DMS79 treated with DMSO at 0.1 percent for 48 hours (cell line): ENCODE measurements at places on chromosomes 12 and 14.

DNA sequence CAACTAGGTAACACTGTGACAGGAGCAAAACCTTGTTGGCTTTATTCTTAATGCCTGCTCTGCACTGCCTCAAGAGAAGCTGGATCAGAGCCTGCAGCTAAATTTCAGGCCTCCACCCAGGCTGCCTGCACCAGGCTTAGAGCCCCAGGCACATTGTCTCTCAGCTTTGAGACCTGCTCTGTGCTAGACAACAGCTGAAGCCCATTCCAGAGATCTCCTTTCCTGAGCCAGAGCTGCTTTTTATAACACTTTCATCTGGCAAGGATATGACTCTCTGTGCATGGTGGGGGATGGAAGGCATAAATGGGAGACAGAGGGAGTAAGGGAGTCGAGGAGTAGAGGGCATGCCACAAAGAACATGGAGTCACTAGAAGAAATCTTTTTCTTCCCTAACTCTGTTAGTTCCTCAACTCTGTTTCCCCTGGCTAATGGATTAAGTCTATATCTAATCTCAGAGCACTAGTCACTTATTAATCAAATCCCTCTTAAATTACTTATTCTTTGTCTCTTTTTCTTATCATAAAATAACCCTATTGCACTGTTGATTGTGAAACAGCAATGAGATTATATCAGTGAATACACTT, 27.1 kb upstream of the LUM start:
- no peak for DNase-seq

DNA sequence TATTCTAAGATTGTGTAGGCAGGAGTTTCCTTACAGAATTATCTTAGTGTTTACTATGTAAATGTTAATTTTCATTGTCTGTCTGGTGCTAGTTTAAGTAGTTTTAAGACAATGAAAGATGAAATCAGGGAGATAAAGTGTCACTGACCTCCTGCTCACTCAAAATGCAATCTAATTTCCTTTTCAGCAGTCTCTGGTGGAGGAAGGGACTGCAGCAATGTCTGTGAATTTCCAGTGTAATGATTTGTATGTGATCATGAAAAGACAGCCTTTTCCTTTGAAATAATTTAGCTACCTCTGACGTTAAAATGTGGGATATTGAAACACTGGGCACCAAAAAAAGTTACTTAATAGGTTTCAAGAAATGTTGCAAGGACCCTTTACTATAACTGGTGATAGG, 779.7 kb upstream of the FLRT2 start:
- DNase-seq = no peak

GRCh38 chr12:112852127-112852526, 54.6 kb upstream of the OAS1 start:
- DNase-seq = no peak

- DNase-seq = no peak
Observed at GRCh38 chr12:83954071-83954789, 958.4 kb downstream of the SLC6A15 start.

GRCh38 chr12:42631513-42631912, 42.0 kb upstream of the PRICKLE1 start:
- DNase-seq = no peak

GRCh38 chr14:63483315-63483714, 59.9 kb downstream of the PPP2R5E start:
- DNase-seq = no peak
